Heart left ventricle (tissue), 16 donors: ENCODE measurements at places on chromosomes 11 and 22. TPM values are rescaled to one million over a fixed set of nuclear protein-coding genes. Genes with fewer than 3 reads are reported as not detected.
A peak's percentile ranks its signal among the peaks of the same experiment; 100 is the strongest.

DNA sequence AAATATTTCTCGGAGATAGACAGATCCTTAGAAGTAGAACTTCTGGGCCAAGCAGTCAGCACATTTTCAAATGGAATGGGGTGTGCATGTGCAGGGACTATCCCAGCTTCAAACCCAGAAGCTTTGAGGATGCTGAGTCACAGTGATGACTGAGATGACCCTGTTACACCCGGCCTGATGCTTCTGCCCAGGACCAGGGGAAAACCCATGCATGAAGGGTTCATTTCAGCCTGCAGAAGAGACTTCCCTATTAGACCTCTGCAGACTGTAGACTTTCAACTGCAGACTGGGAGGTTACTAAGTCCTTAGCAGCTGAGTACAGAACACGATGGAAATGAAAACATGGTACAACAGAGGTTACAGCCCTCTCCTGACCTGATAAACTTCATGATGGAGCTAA is 3.6 kb upstream of the OR2AT4 start:
- H3K27me3 ChIP-seq = peaks cover 18% of the 10 kb centered on the region
- no peak overlapping the region for H3K27ac ChIP-seq
- H3K4me1 ChIP-seq = no peaks in the 10 kb centered on the region
- H3K36me3 ChIP-seq = no peaks in the 10 kb centered on the region

DNA sequence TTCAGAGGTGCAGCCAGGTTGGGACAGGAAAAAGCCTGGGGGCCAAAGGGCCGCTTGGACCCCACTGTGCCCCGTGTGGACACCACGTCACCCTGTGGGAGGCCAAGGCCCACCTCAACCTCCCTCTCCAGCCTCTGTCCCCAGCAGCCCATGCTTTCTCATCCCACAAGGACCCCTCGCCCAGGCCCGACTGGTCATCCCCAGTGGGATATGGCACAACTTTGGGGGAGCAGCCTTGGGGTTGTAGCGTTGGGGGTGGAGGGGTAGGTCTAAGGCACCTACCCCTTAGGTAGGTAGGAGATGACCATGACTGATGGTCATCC is 44.0 kb downstream of the IGF2 start:
- H3K27ac ChIP-seq = no peak overlapping the region
- peaks cover 50% of the 10 kb centered on the region for H3K4me1 ChIP-seq
- no peaks in the 10 kb centered on the region for H3K27me3 ChIP-seq

DNA sequence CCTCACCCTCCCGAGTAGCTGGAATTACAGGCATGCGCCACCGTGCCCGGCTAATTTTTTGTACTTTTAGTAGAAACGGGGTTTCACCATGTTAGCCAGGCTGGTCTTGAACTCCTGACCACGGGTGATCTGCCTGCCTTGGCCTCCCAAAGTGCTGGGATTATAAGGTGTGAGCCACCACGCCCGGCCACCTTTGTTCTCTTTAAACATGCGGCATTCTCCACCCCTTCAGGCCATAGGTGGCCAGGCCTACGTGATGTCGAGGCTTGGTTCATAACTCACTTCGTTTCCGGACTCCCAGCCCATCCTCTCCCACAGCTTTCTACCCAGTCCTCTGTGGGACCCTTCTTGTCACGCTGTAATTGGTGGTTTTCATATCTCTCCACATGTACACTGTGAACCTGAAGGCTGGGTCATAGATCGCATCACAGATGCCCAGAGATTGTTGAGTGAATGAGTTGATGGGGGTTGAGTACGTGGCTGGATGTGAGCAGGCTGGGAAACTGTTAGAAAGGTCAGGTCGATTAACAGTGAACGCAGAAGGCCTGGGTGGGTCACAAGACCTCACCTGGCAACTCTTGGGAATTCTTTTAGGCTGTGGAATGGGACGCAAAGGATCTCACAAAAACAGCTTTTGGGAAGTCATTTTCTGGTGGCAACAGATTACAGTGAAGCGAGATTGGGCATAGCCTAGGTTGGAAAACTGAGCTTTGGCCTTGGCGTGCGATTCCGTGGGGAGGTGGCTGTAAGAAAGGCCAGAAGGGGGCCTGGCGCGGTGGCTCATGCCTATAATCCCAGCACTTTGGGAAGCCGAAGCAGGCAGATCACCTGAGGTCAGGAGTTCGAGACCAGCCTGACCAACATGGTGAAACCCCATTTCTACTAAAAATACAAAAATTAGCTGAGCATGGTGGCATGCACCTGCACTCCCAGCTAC is 44.5 kb downstream of the ST14 start:
- no peaks in the 10 kb centered on the region for H3K27me3 ChIP-seq
- DNase-seq = no peak
- no peaks in the 10 kb centered on the region for H3K4me1 ChIP-seq
- no peak overlapping the region for H3K27ac ChIP-seq

DNA sequence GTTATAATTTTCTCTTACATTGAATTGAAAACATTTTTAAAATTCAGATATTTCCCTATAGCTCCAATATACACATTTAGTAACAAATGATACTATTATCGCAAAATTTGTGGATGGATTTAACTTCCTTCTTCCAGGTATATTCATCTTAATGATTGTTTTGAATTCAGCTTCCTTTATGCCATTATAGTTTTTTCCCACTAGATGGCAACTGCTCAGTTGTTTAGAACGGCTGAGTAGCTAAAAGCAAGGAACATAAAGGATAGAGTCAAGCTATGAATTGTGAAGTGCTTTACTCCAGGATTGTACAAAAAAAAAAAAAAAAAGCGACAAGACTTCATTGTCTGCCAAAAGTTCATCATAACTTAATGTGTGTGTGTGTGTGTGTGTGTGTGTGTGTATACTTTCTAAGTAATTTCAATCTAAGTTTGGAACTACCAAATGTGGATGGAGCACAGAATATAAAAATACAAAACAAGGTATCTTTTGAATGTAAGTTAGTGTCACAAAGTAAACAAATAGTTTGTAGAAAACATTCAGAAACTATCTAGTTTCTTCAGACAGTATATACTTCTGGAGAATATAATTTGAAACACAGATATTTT is 846.4 kb downstream of the DLG2 start:
- DNase-seq = no peak
- H3K4me3 ChIP-seq = no peak overlapping the region
- H3K27ac ChIP-seq = no peak overlapping the region

DNA sequence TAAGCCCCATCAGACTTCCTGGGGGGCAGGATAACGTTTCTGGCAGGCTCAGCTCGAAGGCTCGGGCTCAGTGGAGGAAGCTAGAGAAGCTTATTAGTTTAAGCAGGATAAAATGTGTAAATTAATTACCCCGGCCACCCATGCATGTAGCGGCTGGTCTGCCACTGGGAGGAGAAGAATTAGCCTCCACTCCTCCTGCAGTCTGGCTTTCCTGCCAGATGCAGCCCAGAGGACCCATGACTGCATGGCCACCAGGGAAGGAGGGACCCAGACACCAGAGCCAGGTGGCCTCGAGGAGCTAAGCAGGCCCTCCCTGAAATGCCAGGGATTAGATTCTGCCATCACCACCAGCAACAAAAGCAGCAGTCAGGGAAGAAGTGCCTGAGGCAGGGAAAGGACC is 32.3 kb downstream of the TRIM29 start:
- H3K27me3 ChIP-seq = no peaks in the 10 kb centered on the region
- no peaks in the 10 kb centered on the region for H3K36me3 ChIP-seq
- DNase-seq = no peak
- H3K4me3 ChIP-seq = no peak overlapping the region

GRCh38 chr11:9535189-9535781 is 38.2 kb upstream of the WEE1 start:
- no peak overlapping the region for H3K27ac ChIP-seq
- DNase-seq = peak; percentile 77

DNA sequence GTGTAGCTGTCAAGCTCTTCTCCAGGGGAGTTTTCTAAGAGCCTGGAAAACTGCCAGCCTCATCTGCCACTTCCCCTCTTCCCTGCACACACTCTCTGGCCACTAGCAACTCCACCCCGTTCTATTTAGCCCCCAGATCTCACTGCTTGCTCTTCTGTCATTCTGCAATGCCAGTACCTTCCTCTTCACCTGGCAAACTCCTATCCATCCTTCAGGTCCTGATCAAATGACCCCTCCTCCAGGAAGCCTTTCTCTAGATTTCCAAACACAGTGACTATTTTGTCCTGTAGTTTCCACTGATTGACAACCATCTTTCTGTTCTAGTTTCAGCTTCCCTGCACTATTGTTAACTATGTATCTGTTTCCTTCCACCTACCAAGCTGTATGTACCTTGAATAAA is 437.7 kb downstream of the SOX6 start:
- no peak overlapping the region for H3K4me3 ChIP-seq
- no peaks in the 10 kb centered on the region for H3K27me3 ChIP-seq
- H3K4me1 ChIP-seq = peaks cover 15% of the 10 kb centered on the region
- H3K27ac ChIP-seq = no peak overlapping the region
- H3K36me3 ChIP-seq = no peaks in the 10 kb centered on the region

- H3K4me3 ChIP-seq = peak overlapping the region; percentile 44
- peak; percentile 26 for DNase-seq
- no peaks in the 10 kb centered on the region for H3K36me3 ChIP-seq
- H3K4me1 ChIP-seq = no peaks in the 10 kb centered on the region
Measured at GRCh38 chr11:40292721-40293508, 1166.5 kb downstream of the LRRC4C start.

DNA sequence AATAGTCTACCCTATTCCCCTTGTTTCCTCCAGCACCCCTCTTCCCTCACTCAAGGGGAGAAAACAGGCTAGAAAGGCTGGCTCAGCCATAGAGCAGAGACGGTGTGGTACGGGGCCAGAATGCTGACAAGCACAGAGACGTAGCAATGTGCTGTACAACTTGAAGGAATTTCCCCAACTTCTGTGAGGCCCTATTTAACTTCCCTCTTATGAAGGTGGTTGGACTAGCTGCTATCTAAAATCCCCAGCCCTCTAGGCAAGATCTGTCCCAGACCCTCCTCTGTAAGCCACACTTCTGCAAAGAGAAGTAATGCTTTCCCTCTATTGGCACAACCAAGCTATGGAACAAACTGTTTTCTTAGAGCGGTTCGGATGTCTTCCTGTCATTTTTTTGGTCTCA is 37.8 kb downstream of the PLEKHA7 start:
- no peaks in the 10 kb centered on the region for H3K27me3 ChIP-seq
- no peak overlapping the region for H3K4me3 ChIP-seq
- no peak for DNase-seq
- no peak overlapping the region for H3K27ac ChIP-seq
- no peaks in the 10 kb centered on the region for H3K4me1 ChIP-seq
- no peaks in the 10 kb centered on the region for H3K36me3 ChIP-seq

GRCh38 chr22:33470456-33470855 is 412.3 kb upstream of the SYN3 start:
- H3K36me3 ChIP-seq = no peaks in the 10 kb centered on the region
- H3K4me1 ChIP-seq = peaks cover 12% of the 10 kb centered on the region
- H3K27ac ChIP-seq = peak overlapping the region; percentile 47
- H3K4me3 ChIP-seq = no peak overlapping the region

DNA sequence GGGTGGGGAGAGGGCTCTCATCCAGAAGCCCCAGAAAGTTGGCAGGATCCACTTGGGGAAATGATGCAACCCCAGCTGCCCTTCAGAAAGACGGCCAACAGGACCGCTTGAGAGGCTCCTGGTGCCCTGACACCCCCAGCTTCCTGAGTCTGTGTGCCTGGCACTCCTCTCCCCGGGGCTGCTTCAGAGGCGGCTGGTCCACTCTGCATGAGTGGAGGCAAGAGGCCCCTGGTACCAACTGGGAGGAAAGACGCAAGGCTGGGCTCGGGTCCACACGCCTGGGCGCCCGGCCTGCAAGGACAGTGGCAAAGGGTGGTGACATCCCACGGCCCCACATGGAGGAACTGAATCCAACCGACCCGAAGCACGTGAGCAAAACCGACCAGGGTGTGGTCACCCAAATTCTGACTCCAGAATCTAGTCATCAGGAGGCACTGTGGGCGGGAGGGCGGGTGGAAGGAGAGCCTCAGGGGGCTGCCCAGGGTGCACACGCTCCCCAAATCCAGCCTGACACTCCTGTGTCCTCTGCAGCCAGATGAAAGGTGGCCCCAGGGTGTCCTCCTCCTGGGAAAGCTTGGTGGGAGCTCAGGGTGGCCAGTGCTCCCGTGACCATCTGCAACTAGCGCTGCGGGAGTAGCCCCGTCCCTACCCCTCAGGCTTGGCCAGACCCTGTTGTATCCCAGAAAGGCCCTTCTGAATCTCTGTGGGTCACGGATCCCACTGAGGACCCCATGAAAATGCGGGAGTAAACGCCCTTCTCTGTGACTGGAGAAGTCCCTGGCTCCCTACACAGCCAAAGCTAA is 3.7 kb downstream of the RNH1 start:
- H3K27me3 ChIP-seq = no peaks in the 10 kb centered on the region
- peak overlapping the region; percentile 79 for H3K27ac ChIP-seq
- H3K4me1 ChIP-seq = peaks cover 59% of the 10 kb centered on the region
- no peak for DNase-seq
- H3K36me3 ChIP-seq = peaks cover 33% of the 10 kb centered on the region

GRCh38 chr11:74870485-74870884 is 78.4 kb downstream of the XRRA1 start:
- no peaks in the 10 kb centered on the region for H3K4me1 ChIP-seq
- H3K27me3 ChIP-seq = no peaks in the 10 kb centered on the region
- no peak for DNase-seq
- peaks cover 52% of the 10 kb centered on the region for H3K36me3 ChIP-seq

- no peaks in the 10 kb centered on the region for H3K4me1 ChIP-seq
- no peak for DNase-seq
- H3K27me3 ChIP-seq = no peaks in the 10 kb centered on the region
- no peak overlapping the region for H3K4me3 ChIP-seq
- no peak overlapping the region for H3K27ac ChIP-seq
- H3K36me3 ChIP-seq = peaks cover 17% of the 10 kb centered on the region
Measured at GRCh38 chr11:22244986-22245592, 52.2 kb downstream of the ANO5 start.

- no peaks in the 10 kb centered on the region for H3K4me1 ChIP-seq
- no peaks in the 10 kb centered on the region for H3K36me3 ChIP-seq
- H3K27ac ChIP-seq = no peak overlapping the region
- DNase-seq = no peak
Measured at GRCh38 chr11:127071606-127072005, 71.0 kb upstream of the KIRREL3 start.

GRCh38 chr11:111444040-111444439 is 65.0 kb upstream of the POU2AF1 start:
- H3K27ac ChIP-seq = no peak overlapping the region
- H3K4me3 ChIP-seq = no peak overlapping the region
- H3K36me3 ChIP-seq = no peaks in the 10 kb centered on the region
- H3K27me3 ChIP-seq = no peaks in the 10 kb centered on the region

- H3K36me3 ChIP-seq = no peaks in the 10 kb centered on the region
- peak; percentile 22 for DNase-seq
- peak overlapping the region; percentile 27 for H3K27ac ChIP-seq
- no peaks in the 10 kb centered on the region for H3K4me1 ChIP-seq
Measured at GRCh38 chr11:96012086-96012824, 88.3 kb upstream of the MTMR2 start.

- no peak overlapping the region for H3K27ac ChIP-seq
- H3K27me3 ChIP-seq = no peaks in the 10 kb centered on the region
- H3K4me3 ChIP-seq = no peak overlapping the region
Measured at GRCh38 chr11:46537537-46538295, 56.1 kb downstream of the AMBRA1 start.

The CRKL gene
- total RNA-seq = 63.9 TPM

The CTNND1 gene
- total RNA-seq = 70.2 TPM

The DDX10 gene
- 13.1 TPM for total RNA-seq

The CEND1 gene
- total RNA-seq = 0.25 TPM

The DSCAML1 gene
- total RNA-seq = 0.85 TPM

The TMPRSS4 gene
- not detected for total RNA-seq

The TMPRSS6 gene
- not detected for total RNA-seq
